ENCODE measurements at places on chromosomes 1 and 21. TPM values are rescaled to one million over a fixed set of nuclear protein-coding genes. Genes with fewer than 3 reads are reported as not detected.

The FALEC gene
- total RNA-seq = 0.86 TPM

The HIVEP3 gene
- 0.18 TPM for total RNA-seq

The PTAFR gene
- 1.2 TPM for total RNA-seq

The CCDC17 gene
- total RNA-seq = 0.86 TPM

The DYNLT5 gene
- total RNA-seq = 6.1 TPM

The ST6GALNAC3 gene
- 0.58 TPM for total RNA-seq
